ENCODE measurements at places on chromosomes 11 and 22.

- no peak for DNase-seq
Observed at GRCh38 chr11:14422814-14423182, 63.8 kb upstream of the RRAS2 start.

DNA sequence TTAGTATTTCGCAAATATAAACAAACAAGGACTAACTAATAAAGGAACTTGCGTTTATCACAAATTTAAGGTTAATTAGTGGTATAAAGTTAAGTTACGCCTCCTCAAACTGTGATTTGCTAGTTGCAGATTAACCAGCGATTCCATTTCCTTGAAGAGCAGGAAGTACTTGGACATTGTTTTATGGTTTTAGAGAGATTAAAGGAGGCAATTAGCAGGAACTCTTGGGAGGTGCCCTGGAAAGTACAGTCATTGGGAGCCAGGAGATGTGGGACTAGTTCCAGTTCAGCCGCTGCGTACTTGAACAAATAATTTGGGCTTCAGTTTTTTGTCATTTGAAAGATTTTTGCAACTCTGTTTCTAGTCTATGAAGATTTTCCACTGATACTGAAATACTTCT lies 3.3 kb downstream of the FAM118B start:
- DNase-seq = no peak

GRCh38 chr22:30643055-30643875 lies 7.7 kb downstream of the SLC35E4 start:
- peak; percentile 70 for DNase-seq

GRCh38 chr22:39360674-39361413 lies 11.1 kb downstream of the SYNGR1 start:
- no peak for DNase-seq

- DNase-seq = peak; percentile 50
Observed at GRCh38 chr11:45180848-45181192, 34.4 kb downstream of the PRDM11 start.

DNA sequence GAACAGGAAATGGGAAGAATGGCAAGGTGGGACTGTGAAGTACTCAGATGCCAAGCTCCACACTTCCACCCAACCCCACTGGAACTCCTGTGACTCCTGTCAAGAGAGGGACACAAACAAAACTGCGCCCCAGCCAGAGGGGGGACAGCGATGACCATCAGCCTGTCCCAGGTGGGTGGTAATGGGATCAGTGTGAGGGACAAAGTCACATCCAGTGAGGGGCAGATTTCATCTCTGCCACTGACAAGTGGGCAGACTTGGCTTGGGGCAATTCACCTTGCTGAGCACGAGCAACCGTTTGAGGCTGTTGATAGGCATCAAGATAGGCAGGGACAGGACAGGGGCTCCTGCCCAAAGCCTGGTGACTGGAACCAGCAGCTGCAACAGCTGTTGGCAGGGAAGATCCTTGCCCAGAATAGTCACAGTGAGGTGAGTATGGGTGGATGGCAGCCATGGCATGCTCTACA lies 105.4 kb upstream of the PITPNB start:
- DNase-seq = peak; percentile 41

DNA sequence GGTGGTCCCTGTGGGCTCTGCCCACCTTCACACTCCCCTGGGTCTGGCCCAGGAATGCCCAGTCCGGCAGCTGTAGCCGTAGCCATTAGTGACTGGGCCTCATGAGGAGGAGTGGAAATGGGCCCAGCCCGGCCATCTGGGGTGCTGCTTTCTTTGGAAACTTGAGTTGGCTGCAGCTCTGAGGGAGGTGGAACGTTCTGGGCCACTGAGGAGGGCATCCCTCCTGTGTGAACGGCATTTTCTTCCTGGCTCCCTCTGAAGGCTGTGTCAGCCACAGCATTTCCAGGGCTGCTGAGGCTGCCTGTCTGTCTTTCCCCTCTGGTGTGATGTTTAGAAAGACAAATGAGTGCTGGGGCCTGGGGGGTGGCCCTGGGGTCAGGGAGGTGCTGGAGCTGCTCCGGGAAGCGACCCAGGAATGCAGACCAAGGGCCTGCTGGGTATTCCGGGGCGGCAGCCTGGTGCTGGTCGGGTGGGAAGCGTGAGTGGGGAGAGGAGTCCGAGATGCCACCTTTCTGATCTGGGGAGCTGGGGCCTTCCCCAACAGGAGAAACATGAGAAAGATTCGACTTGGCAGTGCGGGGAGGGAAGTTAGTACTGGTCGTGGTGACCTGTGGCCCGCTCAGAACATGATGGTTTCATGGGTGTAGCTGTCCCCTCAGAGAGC lies 27.1 kb downstream of the PTDSS2 start:
- DNase-seq = no peak

DNA sequence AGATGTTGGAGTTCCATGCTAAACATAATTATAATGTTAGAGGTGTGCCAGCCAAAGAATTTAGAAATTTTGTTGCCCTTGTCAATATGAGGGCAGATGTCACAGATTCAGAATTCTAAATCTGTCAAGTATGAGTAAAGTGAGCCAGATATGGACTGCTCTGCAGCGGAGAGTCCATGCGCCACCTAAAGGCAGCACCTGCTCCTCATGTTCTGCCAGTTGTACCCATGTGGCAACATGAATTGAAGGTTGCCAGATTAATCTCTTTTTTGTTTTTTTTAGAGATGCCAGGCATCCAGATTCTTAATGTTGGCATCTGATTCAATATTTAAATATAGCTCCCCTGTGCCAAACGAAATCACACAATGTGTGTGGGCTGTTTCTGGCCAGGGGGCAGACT lies 678.6 kb upstream of the ANO5 start:
- no peak for DNase-seq

DNA sequence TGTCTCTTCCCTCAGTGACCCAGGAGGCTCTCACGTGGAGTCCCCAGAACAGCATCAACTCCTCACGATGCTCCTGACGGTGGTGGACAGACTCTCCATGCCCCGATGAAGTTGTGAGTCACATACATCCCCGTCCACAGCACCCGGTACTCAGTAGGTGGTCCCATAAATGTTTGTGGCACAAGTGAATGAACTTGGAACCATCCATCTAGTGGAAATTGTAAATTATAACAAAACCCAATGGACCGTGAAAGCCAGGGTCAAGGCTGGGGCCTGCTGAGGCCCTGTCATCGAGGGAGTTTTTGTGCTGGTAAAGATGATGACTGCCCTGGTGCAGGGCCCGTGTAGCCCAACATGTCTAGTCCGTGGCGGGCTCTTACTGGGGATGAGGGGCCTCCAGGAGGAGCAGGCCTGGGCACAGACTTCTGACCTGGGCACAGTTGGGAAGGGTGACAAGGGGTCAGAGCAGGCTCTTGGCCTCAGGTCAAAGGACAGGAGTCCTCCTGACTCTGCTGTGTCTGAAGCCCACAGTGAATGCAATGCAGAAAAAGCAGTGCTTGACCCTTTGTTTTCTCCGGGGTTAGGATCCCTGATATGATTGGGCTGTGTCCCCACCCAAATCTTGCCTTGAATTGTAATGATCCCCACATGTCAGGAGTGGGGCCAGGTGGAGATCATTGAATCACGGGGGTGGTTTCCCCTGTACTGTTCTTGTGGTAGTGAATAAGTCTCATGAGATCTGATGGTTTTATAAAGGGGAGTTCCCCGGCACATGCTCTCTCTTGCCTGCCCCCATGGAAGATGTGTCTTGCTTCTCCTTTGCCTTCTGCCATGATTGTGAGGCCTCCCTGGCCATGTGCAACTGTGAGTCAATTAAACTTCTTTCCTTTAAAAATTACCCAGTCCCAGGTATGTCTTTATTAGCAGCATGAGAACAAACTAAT lies 20.0 kb upstream of the SMIM38 start:
- no peak for DNase-seq

DNA sequence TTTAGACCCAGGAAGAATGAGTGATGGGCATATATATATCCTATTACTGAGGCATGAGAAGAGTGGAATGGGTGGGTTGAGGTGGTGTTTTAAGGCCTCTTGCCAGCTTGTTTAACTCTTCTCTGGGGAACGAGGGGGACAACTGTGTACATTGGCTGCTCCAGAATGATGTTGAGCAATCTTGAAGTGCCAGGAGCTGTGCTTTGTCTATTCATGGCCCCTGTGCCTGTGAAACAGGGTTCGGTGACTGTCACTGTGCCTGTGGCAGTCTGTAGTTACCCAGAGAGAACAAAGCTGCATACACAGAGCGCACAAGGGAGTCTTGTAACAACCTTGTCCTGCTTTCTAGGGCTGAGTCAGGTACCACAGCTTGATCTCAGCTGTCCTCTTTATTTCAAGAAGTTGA lies 11.7 kb downstream of the LIMK2 start:
- no peak for DNase-seq

- DNase-seq = no peak
Observed at GRCh38 chr11:6455070-6455469, 14.3 kb upstream of the HPX start.

DNA sequence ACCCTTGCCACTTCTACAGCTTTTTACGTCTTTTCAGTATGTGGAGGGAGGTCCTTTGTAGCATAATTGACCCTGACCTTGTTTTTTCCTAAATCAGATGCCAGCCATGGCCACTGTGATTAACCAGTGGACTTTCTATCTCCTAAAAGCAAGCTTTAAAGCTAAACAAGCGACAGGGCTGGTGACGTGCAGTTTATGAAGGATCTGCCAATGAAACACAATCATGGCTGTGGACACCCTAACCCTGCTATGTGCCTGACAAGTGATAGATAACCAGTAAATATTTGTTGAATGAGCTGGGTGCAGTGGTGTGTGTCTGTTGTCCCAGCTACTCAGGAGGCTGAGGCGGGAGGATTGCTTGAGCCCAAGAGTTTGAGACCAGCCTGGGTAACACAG lies 64.2 kb downstream of the LIF start:
- DNase-seq = no peak

DNA sequence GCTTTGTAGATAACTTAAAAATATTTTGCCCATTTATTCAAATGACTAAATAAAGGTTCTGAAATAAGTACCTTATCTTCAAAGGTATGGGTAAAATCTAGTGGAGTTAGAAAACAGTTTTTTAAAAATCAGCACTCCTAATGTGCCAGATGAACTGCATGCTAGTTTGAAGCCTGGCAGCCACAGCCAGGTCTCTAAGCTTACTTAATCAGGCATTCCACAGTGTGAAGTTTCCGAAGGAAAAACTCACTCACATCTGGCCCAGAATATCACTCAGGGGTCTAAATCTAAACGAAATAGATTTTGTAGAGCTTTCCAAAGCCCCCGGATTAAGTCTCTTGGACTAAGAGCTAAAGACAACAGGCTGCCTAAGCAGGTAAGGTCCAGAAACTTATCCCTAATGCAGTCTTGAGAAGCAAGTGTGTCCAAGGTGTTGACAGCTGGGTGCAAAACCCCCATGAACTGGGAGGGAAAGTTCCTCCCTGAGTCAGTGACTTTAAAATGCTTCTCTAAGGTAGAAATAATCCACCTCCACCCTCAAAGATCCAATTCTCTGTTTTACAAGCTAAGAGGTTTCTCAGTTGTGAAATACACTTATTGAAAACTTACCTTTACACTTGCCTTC lies 157.6 kb downstream of the FCHSD2 start:
- no peak for DNase-seq

DNA sequence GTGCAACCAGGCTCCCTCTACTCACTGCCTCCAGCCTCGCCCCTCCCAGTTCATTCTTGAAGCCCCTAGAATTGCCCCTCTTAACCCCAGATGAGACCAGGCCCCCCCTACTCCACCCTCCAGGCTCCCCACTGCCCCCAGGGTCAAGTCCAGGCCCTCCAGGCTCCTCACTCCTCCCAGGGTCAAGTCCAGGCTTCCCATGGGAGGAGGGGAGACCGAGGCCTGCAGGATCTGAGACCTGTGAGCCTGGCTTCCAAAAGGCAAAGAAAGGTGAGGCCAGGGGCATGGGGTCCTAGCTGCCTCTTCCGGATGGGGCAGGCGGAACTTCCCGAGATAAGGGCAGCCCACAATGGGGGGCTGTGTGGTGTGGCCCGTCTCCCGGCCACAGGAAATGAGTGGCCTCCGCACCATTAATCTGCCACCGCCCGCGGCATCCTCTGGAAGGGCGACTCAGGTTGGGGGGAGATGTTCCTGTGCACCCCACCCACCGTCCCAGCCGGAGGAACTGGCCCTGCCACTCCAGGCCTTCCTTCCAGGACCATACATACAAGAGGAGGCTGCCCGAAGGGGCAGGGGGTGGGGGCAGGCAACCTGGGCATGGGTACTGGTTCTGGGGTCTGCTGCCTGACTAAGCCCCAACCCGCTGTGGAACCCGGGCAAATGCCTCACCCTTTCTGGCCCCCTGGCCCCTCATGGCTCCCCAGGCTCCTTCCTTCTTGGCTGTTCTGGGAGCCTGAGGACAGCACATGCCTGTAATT lies 35.1 kb upstream of the WNT11 start:
- peak; percentile 40 for DNase-seq
